Effector memory CD8-positive, alpha-beta T cell (primary cell): ENCODE measurements at places on chromosomes 5 and 9.

- DNase-seq = no peak
These were observed 15.9 kb downstream of the SWI5 start for GRCh38 chr9:128292009-128292408.

- DNase-seq = no peak
These were observed 71.8 kb downstream of the SMARCA2 start for GRCh38 chr9:2086971-2087370.

GRCh38 chr9:130805510-130806326, 29.3 kb upstream of the ABL1 start:
- no peak for DNase-seq

GRCh38 chr5:55226027-55226933, 835 bp downstream of the MCIDAS start:
- DNase-seq = no peak

- no peak for DNase-seq
These were observed 202.4 kb upstream of the ZNF618 start for GRCh38 chr9:113673726-113674125.

DNA sequence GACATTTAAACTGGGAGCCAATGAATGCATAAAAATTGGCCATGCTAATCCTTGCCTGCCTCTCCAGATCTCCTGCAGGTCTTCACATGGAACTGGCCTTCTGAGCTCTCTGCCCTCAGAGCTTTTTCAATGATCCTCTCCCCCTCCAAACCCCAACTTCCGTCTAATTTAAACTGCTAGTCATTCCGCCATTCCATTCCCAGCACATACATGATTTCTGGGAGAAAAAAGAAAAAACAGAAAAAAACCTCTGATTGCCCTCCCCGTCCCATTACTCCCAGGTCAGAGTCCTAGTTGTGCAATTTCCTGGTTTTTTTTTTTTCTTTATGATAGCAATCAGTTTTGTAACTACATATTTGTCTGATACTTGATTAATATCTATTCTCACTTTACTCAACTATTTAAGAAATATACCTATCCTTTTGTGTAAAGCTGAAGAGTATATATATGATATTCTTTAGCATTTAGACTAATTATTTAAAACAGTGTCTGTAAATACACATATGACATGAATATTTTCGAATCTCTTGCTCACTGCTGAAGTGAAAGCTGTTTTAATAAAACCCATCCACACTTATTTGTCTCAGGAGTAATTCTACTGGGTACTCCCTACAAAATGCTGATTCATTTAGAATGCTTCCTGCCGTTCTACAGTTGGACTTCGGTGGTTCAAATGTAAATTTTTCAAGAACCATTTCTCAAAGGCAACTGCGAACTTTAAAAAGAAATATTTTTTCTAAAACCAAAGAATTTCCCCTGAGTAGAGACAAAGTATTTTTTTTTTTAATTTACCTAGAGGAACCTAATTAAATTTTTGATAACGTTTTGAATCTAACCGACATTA, 1.6 kb downstream of the HINT1 start:
- no peak for DNase-seq

- no peak for DNase-seq
These were observed 179.9 kb downstream of the PCSK1 start for GRCh38 chr5:96253140-96253539.

- DNase-seq = no peak
These were observed 170.1 kb upstream of the ATP10B start for GRCh38 chr5:161022151-161022550.

- no peak for DNase-seq
These were observed 25.6 kb downstream of the ABL1 start for GRCh38 chr9:130860458-130861316.

GRCh38 chr9:81076131-81076530, 613.2 kb downstream of the TLE1 start:
- DNase-seq = no peak

DNA sequence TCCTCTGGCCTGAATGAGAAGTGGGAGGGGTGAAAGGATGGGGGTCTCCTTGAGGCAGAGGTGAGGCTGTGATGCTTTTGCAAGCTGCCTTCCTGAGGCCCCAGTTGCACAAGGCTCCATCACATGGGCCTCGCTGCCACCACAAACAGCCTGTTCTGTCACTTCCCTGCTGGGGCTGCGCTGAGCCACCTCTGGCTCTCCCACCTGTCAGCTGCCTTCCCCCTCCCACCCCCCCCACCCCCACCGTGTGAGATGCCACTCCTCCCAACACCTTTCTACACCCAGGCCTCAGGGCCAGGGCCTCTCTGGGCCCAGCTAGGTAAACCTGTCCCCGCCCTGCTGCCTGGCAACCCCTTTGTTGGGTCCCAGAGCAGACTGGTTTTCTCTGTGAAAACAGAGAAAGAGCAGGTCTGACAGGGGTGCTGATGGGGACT, 4.5 kb upstream of the PDLIM4 start:
- no peak for DNase-seq

DNA sequence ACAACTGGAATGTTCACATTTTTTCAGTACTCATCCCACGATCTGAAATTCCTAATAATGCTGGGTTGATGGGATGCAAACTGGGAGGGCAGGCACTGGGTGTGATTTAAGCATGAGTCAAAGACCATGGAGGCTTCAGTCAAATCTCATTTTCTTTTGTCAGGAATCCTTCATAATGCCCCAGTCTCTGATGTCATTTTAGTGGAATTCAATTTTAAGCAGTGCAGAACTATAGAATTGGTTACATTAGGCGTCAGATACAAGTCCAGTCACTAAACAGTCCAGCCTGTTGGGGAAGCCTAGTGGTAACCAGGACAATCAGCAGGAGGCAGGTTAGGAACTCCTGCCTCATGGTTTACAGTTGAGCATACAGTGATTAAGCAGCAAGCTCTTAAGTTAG, 41.0 kb upstream of the TMEM215 start:
- no peak for DNase-seq

DNA sequence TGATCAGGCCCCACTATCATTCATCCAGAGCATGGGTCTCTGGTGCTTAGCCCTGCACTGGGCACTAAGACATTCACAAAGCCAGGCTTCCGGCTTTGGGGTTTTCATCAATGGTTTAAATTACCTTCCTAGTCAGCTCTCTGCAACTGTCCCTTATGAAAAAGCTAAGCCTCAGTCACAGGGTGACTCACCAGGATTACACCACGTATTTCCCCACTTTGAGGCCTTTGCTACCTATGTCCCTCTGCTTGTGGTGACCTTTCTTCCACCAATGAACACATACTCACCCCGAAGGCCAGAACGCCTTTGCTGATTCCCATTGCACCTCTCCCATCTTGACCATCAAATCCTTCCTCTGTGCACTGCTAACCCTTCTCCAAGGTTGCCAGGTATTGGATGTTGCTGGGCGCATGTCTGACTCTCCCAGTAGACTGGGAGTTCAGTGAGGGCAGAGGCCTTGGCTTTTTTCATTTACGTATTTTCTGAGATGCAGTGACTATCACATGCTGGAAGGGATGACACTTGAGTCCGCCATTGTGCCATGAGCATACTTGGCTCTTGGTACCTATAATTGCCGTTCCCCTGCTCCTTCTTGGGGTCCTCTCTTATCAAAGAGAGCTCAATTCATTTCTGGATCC, 58.7 kb upstream of the TNFSF8 start:
- no peak for DNase-seq

GRCh38 chr9:75487856-75488718, 399.8 kb downstream of the OSTF1 start:
- no peak for DNase-seq

- DNase-seq = no peak
These were observed 558 bp downstream of the GRPEL2 start for GRCh38 chr5:149345892-149346222.

DNA sequence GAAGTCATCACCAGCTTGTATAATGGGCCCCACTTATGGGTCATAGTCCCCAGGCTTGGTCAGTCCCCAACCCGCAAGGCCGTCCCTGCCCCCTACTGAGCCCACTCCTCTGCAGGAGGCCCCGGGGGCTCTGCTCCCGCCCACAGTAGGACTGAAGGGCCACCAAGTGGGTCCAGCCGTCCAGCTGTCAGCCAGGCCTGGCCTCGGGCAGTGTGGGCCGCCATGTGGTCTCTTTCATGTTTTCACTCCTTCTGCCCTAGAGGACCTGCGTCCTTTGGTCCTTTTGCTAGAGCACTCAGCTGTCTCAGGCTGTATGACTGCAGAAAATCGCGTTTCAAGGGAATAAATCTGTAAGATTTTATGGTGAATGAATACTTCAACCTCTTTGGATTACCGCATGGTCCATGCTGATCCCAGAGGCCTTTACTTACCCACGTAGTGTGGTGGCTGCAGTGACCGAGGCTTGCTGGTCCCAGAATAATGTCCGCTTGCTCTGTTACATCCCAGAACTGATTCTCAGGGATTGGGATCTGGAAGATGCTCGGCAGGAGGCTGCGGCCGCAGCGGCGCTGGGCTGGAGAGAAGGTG, 105.7 kb upstream of the FAM120A start:
- DNase-seq = no peak

DNA sequence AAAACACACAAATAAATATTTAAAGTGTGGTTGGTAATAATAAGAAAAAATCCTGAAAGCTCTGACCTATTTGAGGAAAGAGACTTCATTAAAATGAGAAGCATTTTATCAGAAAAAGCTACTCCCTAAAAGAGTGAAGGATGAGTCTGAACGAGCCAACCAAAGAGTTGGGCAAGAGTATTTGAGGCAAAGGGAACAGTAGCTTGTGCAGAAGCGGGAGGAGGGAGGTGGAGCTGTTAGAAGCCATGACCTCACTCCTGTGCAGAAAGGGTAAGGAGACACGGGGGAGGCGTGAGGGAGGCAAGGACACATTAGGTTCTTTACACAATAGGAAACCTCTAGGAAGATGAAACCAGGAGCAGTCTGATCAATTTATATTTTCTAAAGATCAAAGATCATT, 29.4 kb downstream of the SH3RF2 start:
- DNase-seq = no peak
